ENCODE measurements at places on chromosomes 3 and 15.

GRCh38 chr15:91670108-91670507, 183.4 kb upstream of the SLCO3A1 start:
- DNase-seq: no peak

GRCh38 chr3:66502245-66502874, 1.5 kb upstream of the LRIG1 start:
- DNase-seq: no peak

GRCh38 chr15:63411866-63412265, 30.2 kb upstream of the CA12 start:
- DNase-seq: no peak

- DNase-seq: no peak
These were observed 63.7 kb downstream of the CORO2B start for GRCh38 chr15:68642491-68642845.

DNA sequence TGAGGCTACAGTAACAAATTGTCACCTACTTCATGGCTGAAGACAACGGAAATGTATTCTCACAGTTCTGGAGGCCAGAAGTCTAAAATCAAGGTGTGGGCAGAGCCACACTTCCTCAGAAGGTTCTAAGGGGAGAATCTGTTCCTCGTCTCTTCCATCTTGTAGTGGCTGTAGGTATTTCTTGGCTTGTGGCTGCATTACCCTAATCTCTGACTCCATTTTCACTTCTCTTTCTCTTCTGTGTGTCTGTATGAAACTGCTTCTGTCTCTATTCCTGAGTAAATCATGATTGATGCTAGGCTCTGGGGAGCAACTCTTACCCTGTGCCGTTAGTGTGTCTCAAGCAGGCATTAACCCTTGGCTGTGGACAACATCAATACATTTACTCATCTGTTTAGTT, 164.7 kb downstream of the SQOR start:
- no peak for DNase-seq

DNA sequence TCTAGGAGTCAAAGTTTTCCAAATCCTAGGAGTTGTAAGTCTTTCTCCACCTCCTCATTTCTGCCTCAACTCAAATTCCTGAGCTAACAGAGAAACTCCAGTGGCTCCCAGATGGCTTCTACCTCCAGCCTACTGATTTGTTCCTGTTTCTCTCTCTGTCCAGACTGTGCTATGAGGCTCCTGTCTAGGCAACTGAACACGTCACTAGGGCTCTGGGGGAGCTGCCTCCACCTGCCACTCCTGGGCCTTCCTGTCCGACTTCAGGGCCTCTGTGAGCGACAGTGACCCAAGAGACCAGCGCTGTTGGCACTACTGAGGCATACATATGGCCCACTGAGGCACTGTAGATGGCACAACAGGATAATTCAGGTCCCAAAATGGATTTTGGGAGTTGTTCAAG, 71.4 kb downstream of the EXOG start:
- no peak for DNase-seq

DNA sequence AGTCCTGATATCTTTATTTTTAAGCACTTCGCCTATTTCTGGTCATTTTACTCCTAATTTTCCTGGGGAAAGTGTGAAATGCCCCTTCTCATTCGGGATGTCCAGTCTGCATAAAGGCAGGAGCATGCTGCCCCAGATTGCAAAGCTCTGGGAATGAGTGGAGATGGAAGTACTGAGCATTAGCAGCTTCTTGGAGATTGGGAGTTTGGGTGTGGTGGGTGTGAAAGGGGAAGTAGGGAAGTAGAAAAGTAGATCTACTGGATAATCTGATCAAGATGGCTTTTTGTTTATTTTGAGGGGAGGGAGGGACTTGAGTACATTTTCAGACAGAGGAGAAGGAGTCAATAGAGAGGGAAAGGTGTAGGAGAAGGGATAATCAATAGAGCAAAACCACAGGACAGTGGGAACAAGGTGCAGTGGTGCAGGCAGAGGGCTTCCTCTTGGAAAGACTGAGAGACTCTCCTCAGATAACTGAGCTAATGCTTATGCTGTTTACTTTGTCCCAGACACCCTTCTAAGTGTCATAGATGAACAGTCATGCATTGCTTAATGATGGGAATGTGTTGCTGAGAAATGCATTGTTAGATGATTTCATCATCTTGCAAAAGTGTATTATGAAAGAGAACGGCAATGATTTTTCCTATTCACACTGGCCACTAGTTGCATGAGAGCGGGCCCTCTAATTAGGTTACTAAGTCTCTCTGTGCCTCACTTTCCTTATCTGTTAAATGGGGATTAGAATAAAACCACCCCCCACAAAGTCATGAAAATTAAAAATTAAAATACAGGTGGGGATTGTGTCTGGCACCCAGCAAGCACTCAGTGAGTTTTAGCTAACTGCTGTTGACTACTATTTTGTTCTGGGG, 45.5 kb downstream of the PHLDB2 start:
- no peak for DNase-seq

DNA sequence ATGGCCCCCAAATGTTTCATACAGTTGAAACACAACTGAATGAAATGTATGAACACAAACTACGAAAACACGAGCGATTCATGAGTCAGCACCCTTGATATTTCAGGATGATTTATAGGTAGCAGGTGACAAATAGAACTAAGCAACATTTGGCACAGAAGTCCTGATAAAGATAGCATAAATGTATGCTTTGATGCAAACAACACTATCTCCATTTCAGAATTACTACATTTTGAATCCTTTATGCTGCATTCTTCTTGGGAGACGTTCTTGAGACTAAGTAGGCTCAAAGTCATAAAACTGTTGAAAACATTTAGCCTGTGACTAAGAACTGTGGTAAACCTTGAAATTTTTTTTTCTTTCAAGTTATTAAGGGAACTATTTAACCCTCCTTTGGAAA, 200.3 kb upstream of the ICE2 start:
- DNase-seq: no peak

- DNase-seq: no peak
These were observed 314.0 kb downstream of the ERC2 start for GRCh38 chr3:56154297-56154696.

- DNase-seq: no peak
These were observed 431.4 kb downstream of the PDCD6IP start for GRCh38 chr3:34229876-34230275.

- DNase-seq: no peak
These were observed 4.9 kb downstream of the HDAC11 start for GRCh38 chr3:13484851-13485590.

DNA sequence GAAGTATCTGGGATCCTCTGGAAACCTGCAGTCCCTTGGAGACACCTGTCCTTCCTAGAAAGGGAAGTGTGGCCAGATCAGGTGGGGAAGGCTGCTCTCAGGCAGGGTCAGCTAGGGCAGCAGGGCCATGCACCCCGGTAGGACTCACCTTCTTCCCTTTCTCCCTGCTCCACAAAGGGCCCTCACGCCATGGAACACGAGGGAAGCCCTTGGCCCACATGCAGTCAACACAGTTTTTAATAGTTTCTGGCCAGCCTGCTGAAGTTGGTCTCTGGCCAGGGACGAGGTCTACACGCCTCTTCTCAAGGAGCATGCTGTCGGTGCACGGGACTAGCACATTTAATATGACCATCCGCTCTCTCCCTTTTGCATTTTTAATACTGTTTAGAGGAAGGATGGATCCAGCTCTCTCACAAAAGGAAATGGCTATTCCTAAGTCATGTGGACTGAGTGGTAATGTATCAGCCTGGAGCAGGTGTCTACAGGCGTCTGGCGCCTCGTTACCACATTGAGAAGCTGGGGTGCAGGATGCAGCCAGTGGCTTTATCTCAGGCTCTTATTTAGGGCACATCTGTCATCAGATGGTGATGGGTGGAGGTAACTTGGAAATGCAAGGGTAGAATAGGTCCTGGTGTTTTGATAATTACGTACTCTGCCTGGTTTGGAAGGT, 153.9 kb downstream of the KLF13 start:
- DNase-seq: no peak

- DNase-seq: no peak
These were observed 24.4 kb upstream of the TRIM59 start for GRCh38 chr3:160473978-160474377.

DNA sequence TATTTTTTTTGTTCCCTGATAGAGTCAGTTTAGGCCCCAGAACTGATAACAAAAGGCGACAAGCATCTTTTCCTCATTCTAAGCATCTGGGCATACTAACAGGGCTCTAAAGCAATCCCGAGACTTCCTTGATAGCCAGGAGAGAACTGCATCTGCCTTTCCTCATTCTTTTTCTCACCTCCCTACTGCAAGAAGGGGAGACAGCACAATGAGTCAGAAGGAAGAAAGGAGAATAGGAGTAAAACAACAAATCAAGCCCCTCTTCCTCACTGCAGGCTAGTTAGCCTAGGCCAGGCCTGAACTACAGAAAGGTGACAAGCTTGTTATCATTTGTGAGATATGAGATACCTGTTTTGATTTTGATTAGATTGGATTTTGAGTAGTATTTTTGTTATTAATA, 97.9 kb downstream of the NAALADL2 start:
- DNase-seq: no peak

- no peak for DNase-seq
These were observed 22.7 kb upstream of the NIPA2 start for GRCh38 chr15:22815766-22816165.

DNA sequence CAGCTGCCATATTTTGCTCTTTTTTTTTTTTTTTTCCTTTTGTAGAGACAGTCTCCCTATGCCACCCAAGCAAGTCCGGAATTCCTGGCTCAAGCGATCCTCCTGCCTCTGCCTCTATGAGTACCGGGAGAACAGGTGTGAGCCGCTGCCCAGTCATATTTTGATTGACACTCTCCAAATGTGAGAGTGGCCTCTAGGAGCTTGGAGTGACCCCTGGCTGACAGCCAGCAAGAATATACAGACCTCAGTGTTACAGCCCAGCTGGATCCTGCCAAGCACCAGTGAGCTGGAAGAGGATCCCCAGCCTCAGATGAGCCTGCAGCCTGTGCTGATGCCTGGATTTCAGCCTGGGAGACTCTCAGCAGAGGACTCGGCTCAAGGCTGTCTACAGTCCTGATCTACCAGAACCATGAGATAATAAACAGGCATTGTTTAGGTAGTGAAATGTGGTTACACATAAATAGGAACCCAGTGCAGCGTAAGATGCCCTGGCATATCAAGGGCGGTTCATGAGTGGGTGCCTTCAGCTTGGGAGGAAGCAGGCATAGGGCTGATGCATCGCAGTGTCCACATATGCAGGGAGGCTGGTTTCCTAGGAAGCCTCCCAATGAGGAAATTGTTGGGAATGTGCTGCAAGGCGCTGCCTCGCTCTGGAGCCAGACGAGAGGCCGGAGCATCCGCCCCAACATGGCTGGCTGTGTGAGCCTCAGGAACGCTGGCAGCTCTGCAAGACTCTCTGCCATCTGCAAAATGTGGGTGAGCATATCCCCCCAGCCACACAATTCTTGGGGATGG, 38.9 kb upstream of the ATP10A start:
- no peak for DNase-seq

DNA sequence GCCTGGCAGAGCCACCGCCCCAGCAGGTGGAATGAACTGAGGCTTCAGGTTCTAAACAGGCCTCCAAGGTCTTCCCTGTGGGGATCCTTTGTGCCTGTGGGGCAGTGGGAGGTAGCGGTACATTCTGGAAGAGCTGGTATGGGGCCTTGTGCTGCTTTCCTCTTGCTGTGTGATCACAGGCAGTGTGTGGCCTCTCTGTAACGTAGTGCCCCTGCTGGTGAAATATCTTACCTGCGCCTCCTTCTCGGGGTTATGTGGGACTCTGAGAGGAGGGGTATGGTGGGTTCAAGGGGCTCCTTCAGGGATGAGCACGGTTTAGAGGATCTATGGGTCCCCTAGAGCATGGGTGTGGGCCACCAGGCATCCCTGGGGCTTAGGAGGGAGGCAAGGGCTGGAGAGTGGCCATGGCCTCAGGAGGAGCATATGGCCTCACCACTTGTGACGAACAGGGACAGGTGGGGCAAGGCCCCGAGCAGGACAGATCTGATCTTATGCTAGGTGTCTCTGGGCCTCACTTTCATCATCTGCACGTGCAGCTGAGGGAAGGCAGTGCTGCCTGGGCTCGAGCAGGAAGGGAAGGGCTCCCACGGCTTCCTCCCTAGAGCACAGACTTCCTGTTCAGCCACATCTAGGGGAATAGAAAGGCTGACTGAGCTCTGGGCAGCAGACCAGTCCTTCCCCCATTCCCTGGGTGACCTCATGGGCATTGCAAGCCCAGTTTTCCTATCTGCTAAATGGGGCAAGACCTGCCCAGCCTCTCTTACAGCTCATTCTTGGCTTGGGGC, 1.9 kb upstream of the ALS2CL start:
- no peak for DNase-seq

GRCh38 chr3:161419555-161420333, 48.4 kb upstream of the SPTSSB start:
- DNase-seq: no peak

DNA sequence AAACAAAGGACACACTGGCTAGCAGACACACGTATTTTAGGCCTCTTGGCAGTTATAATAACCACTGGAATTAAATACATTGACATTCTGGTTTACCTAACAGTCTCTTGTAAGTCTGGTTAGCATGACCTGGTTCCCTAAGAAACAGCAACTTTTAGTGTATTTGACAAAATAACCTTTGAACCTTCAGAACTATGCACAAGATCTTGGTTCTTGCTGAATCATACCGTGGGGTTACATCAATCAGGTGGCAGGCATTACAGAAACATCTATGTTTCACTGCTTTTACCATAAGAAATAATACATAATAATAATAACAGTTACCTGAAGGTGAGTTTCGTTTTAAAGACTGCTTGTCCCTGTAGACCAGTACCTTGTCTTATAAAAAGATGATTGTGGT, 18.8 kb downstream of the LEO1 start:
- DNase-seq: no peak

DNA sequence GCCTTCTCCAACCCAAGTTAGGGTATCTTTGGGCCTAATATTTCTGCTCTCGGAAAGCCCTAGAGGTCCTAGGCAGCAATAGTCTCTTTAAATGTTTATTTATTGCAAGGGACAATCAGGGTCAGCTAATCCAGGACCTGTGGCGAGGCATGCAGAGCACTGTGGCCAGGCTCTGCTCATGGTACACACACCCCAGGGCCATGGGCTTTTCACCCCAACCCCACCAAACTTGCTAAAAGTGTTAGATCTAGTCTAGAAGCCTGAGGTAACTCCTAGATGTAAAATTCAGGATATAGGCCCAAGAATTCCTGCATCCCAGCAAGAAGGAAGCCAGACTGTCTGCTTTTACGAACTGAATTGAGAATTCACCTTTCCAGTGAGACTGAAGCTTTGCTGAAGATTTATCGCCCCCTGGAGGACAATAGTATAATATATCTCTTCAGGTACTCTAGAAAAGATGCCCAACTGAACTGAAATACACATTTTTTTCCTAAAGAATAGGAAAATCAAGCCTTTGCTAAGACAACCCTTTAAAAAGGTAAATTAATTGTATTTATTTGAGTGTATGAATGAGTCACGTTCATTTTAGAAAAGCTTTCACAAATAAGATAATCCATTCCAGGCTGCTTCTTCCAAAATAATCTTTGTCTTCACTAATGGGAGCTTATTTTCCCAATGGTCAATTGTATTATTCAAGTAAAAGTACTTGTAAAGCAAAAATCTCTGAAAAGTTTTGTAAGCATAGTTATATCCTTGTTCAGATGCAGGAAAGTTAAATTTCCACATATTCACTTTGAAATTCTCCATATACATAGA, 89.8 kb downstream of the LRRC3B start:
- DNase-seq: no peak

Measured in GM12891 (cell line).